ENCODE measurements at places on chromosomes 6 and 20. TPM values are rescaled to one million over a fixed set of nuclear protein-coding genes. Genes with fewer than 3 reads are reported as not detected.

The ARFGEF3 gene
- 3.2 TPM for total RNA-seq

The DEFB116 gene
- not detected for total RNA-seq

The NOX3 gene
- total RNA-seq, result not detected

The CLVS2 gene
- 1.8 TPM for total RNA-seq

The SOD2 gene
- 54.9 TPM for total RNA-seq

- DNase-seq, result no peak
Observed at GRCh38 chr20:60803335-60804055, 448.6 kb upstream of the CDH4 start.

GRCh38 chr20:21513881-21514540, at the start of gene NKX2-2:
Gene NKX2-2, minus strand, starts transcription at chr20:21514064. Its CDS starts 395 bp downstream, at chr20:21513669.
- peak; percentile 49 for DNase-seq

- DNase-seq, result no peak
Observed at GRCh38 chr6:89977808-89978748, 83.8 kb downstream of the GJA10 start.

- no peak for DNase-seq
Observed at GRCh38 chr6:73299151-73299971, 36.4 kb upstream of the KHDC1 start.

DNA sequence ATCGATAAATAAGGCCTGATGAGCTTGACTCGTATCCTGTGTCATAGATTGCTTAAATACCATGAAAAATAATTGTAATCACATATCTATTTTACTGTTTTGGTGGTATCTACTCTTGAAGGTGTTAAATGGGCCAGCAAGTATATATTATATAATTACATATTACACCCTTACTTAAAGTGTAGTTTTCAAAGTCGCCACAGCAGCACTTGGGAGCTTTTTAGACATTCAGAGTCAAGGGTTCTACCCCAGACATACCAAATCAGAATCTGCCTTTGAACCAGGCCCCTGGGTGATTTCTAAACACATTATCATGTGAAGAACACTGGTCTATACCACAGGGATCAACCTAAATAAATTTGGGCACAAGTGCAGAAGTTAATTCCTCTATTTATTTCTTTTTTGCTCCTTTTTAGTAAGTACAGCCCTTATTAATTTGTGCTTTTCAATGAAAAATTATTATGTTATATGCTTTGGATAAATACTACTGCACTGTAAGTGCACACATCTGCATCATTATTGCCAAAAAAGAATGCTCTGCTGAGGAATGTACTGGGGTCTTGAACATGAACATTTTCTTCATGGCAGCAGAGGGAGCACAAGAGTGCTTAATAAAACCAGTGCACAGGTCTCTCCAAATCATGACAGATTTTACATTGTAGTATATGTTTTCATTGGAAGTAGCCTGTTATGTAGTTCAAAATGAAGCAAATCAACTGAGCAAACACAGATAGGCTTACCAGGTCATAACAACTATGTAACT, 3.1 kb upstream of the ATXN1 start:
- DNase-seq, result no peak

DNA sequence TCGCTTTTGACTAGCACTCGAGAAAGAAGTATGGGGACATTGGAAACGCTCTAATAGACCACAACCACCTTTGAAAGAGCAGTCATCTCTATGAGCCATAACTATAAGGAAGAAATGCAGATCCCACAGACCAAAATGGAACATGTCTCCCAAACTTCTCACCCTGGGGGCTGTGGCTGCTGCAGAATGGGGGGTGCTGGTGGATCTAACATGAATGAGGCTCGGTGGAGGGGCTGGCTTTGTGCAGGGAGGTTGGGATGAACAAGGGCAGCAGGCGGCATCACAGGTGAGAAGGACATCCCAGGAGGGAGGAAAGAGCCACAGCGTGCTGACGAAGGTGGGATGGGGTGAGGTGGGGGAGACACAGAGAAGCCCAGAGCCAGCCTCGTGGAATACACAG, 10.5 kb upstream of the CCR6 start:
- no peak for DNase-seq

- no peak for DNase-seq
Observed at GRCh38 chr6:131861381-131861780, 53.6 kb downstream of the ENPP1 start.

- no peak for DNase-seq
Observed at GRCh38 chr6:113833537-113833936, 23.6 kb upstream of the MARCKS start.

DNA sequence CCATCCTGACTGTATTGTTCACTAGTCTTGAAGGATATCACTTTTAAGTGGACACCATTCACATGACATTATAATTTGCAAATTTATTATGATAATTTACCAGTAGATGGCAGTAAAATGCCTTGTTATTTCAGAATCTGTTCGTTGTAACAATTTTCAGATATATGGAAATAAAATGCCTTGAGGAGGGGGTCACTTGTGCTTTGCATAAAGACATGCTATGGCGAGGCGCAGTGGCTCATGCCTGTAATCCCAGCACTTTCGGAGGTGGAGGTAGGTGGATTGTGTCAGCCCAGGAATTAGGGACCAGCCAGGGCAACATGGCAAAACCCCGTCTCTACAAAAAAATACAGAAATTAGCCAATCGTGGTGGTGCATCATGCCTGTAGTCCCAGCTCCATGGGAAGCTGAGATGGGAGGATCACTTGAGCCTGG, 9.0 kb upstream of the NCOA6 start:
- no peak for DNase-seq

DNA sequence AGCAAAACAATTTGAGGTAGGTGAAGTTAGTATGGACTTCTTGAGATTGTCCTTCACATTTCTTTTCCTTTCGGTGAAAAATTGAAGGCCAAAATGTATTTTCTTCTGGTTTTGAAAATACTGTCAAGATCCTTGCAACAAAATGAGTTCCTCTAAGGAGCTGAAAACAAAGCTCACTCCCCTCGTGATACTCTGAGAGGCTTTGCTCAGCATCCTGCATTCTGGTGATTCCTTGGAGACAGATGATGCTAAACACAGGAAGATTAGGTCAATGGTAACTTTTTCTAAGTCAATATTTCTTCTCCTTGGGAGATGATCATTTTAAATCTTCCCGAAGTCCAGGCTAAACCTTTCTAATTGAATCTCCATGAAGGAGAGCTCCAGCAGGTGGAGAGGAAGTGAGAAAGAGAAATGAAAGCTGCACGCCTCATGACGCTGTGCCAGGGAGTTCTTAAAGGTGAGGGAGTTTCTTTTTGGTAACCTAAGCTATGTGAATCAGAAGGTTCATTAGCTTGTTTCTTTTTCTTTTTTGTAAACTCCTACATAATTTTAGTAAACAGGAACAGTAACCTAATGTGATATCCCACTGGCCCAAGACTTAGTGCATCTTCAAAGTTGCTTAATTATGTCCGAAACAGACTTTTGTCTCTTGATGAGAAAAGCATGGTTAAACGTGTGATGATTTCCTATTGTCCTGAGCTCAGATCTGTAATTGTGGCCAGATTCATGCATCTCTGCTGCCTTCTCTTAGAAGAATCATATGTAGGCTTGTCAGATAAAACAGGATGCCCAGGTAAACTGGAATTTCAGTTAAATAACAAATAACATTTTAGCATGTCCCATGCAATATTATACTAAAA, 15.0 kb downstream of the ESR1 start:
- DNase-seq, result no peak

- peak; percentile 86 for DNase-seq
Observed at GRCh38 chr20:59835448-59836395, 97.7 kb downstream of the SYCP2 start.

- DNase-seq, result no peak
Observed at GRCh38 chr20:21322083-21322710, 19.1 kb downstream of the XRN2 start.

DNA sequence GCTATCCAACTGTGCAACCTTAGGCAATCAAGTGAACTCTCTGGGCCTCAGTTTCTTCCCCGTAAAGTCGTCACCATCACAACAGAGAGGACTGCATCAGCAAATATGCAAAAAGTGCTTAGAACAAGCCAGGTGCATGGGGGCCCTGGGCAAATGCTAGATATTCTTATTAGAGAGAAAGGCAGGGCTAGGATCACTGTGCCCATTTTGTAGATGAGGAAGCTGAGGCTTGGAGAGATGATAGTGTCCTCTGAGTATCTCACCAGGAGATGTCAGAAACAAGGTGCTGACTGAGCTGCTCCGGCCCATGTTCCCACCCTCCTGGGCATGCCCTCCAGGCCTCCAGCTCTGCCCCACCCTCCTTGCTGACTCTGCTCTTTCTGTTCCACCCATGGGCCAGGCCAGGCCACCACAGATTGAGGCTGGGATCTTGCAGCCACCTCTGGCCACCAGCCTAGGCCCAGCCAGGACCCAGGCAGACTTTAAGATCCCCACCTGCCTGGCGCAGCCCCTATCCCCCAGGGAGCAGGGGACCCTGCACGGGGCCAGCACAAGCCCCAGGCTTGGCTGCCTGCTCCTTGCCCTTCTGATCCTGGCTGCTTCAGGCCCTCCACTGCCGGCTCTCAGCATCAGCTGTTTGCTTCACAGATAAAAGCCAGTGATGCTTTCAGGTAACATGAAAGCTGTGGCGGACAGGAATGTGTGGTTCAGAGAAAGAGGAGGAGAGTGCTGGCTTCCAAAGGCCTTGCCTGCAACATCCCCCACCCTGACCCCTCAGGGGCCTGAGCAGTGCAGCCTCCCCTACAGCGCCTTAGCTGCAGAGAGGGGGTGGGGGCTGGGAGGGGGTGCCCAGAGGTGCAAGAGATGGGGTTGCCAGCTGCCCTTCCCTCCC, 47.6 kb downstream of the GRM4 start:
- DNase-seq, result no peak

DNA sequence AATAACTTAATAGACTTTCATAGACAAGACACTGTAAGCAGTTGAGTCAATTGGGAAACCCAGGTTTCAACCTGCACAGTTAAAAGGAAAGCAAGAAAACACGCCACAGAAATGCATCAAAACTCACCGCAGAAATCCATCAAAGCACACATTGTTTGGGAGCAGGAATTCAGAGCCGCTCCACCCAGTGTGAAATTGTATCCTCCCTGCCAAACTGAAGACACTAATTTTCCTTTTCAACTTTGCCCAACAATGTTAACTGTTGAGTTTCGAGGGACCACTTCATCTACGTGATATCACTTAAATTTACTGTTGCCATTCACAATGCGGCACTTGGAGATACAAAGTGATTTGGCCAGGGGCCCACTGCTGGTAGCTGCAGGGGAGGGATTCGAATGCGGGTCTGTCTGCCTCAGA, 92.7 kb downstream of the DACT2 start:
- no peak for DNase-seq
